ENCODE measurements at places on chromosomes 11 and 22.

GRCh38 chr11:22441831-22442230 is 103.7 kb downstream of the SLC17A6 start:
- DNase-seq: no peak

DNA sequence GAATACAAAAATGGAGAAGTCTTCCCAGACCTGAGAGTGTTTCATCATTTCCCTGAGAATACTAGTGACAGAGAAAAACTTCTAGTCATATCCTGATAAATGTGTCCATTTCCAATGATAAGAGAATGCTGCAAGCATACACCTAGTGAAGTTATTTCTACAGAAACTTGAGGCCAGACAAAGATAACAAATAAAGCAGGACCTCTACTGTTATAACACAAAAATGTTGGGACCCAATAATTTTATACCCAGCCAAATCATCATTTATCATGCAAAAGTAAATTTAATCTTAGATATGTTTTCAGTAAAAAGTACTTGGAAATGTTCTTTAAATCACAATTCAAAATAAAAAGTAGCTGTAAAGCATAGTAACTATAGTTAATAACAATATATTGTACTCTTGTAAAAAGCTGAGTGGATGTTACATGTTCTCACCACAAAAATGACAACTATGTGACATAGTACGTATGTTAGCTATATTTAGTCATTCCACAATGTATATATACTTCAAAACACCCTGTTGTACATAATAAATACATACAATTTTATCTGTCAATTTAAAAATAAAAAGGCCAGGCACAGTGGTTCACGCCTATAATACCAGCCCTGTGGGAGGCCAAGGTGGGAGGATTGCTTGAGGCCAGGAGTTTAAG is 12.6 kb downstream of the RRAS2 start:
- no peak for DNase-seq

DNA sequence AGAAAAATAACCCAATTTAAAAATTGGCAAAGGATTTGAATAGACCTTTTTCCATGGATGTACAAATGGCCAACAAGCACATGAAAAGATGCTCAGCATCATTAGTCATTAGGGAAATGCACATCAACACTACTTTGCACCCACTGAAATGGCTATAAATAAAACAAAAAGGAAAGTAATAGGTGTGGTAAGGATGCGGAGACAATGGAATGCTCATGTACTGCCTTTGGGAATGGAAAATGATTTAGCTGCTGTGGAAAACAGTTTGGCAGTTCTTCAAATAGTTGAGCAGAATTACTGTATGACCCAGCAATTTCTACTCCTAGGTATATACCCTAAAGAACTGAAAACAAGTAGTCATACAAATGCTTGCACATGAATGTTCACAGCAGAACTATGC is 37.4 kb downstream of the LARGE2 start:
- no peak for DNase-seq

- DNase-seq: no peak
These were observed 2.8 kb downstream of the PDXP start for GRCh38 chr22:37661160-37661924.

DNA sequence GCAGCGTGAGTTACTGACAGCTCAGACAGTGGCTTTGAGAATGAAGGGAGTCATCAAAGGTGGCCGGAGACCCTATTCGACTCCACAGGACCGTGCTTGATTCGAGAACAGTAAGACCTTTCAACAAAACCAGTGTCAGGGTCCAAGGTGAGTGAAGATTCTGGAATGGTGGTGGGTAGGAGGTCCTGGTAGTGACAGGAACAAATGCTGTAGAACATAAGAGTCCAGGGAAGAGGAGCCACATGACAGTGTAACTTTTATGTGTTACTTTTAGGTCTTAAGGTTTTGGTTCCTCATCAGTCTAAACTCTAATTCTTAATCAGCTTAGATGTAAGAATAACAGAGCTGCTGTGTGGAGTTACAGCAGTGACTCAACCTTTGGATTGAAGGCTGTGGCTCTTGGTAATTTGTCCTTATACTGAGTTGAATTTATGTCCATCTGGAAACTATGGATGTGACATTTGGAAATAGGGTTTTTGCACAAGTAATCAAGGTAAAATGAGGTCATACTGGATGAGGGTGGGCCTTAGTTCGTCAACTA is 1.8 kb downstream of the TBC1D22A start:
- no peak for DNase-seq

DNA sequence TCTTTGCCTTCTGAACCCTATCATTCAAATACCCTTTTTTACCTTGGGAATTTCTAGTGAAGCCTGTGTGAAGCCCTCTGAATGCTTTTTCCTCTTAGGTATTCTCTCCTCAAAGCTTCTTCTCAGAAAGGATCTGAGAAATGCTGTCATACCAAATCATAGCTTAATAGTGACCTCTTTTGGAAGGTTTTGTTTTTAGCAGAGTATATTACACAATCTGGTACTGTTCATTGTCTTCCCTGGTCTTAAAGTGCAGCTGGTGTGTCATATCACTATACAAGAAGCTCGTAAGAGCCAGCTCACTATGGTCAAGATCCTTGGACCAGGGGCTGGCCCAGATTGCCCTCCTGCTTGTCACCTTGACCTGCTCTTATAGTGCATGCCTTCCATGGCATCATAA is 204.4 kb upstream of the ANO5 start:
- no peak for DNase-seq

GRCh38 chr11:46237248-46238077 is 40.0 kb upstream of the CREB3L1 start:
- DNase-seq: peak; percentile 33

- DNase-seq: no peak
These were observed 14.5 kb downstream of the PCSK7 start for GRCh38 chr11:117217141-117218084.

GRCh38 chr22:50174382-50175190 is 4.1 kb downstream of the PANX2 start:
- no peak for DNase-seq

DNA sequence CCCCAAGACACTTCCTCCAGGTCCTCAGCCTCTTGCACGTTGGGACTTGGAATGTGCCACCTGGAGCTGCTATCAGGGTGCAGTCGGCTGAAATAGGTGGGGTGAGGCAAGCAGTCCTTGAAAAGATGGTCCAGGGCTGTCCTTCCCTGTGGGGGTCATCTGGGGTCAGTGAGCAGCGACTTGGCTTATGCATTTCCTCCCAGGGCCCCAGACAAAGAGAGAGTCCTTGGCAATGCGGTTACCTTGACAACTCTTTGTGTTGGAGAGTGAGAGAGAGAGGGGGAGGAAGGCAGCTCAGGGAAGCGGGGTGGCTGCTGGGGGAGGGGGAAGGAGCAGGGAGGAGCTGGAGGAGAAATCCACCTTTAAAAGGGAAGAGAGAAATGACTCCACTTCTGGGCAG is 93.8 kb downstream of the MIAT start:
- no peak for DNase-seq

- DNase-seq: no peak
These were observed 1.4 kb downstream of the CEP57 start for GRCh38 chr11:95791709-95792033.

- no peak for DNase-seq
These were observed 29.2 kb upstream of the PDE2A start for GRCh38 chr11:72703267-72704008.

- DNase-seq: no peak
These were observed 3.8 kb downstream of the ABCG4 start for GRCh38 chr11:119152604-119153003.

DNA sequence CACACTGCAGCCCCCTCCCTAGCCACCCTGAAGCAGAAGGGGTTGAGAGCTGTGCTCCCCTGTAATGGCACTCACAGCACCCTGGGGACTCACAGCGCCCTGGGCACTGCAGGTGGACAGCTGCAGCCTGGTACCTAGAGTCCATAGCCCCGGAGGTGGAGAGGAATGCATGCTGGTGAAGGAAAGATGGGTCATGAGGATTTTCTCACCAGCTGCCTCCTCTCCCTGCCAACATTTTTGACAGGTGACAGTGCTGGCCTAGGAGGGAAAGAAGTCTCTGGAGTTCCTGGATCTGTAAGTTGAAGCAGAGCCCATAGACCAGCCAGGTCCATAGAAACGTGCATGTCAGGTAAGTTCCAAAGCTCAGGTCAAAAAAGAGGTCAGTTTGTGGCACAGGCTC is 330.5 kb downstream of the TENM4 start:
- no peak for DNase-seq

GRCh38 chr11:118060081-118060661 is 16.7 kb upstream of the TMPRSS4 start:
- DNase-seq: no peak

DNA sequence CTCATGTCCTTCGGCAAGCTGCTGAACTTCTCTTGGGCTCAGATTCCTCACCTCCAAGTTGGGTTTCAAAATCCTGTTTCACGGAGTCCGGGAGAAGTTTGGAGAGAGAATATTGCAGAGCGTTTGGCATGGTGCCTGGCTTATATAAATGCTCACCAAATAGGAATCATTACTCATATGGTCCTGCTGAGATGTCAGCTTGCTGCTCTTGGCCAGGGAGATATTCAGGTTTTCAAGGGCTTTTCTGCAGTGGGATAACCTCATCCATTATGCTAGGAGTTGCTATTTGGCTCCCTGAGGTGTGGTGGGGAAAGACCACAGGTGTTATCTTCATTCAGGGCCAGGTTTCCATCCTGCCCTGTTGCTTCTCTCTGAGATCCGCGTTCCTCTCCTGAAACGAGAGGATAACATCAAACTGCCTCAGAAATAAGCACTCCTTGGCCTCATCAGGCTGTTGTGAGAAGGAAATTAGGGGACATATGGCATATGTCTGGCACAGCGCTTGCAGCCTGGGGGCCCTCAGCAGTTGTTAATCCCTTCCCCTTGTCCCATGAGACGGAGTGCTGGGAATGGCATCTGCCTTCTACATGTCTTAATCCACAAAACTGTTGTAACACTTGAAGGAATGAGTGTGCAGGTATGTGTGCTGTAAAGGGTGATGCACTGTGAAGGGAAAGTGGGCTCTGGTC is 29.9 kb upstream of the ACER3 start:
- no peak for DNase-seq

- DNase-seq: no peak
These were observed 213.1 kb downstream of the LRRC4C start for GRCh38 chr11:41246399-41246745.

DNA sequence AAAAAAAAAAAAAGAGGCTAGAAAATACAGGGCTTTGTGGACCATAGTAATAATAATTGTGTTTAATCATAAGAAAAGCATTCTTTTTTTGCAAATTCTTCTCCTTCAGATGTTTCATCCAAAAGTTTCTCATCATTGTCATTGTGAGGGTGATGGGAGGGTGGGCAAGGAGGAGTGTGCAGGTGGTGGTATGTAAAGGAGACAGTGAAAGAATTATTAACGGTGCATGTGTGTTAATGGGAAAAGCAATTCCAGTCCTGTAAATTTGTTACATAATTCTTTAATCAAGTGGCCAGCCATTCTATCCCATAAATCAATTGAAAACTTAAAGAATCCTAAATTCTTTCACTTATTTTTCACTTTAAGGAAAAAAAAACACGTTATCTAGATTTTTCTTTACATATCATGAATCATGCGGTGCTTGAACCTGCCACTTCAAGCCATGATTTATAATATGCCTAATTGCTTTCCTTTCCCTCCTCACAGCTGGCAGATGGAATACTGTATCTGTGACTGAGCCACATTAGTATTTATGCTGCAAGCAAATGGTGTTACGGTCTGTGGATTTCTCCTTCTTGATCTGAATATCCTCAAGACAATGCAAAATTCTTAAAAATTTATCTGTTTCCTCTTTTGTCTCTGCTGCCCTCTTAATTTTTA is 318.5 kb downstream of the JRKL start:
- no peak for DNase-seq

GRCh38 chr11:93689240-93689639 is 27.8 kb downstream of the CEP295 start:
- no peak for DNase-seq

- no peak for DNase-seq
These were observed 67.2 kb downstream of the C11orf91 start for GRCh38 chr11:33633251-33634003.

DNA sequence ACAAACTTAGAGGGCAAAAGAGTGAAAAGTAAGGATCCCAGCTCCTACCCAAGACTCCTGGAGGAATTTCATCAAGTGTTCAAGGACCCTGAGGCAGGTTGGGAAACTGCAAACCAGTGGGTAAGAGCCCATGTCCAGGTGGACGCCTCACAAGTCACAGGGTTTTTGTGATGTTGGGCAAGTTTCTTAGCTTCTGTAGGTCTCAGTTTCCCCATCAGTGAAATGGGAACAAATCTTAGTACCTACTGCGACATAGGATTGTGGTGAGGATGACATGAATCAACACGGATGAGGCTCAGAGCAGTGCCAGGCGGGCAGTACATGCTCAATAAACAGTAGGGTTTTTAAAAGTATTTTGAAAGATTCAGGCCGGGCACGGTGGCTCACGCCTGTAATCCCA is 17.3 kb upstream of the CDC42EP1 start:
- no peak for DNase-seq

DNA sequence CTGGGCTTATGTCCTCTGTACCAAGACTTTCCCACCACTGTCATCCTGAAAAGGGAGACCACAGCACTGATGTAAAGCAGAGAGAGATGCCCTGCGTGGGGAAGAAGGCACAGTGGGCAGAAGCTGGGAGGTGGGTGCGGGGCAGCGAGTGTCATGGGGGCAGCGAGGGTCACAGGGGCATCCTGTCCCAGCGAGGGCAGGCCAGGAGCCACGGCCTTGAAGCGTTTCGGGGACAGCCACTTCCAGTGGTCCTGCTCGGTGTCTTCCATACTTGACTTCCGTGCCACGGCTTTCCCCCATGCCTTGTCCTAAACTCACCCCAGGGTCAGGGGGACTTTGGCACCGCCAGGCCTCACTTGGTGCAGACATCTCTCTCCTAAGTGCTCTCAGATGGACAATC is 1121.3 kb downstream of the TBC1D22A start:
- no peak for DNase-seq

DNA sequence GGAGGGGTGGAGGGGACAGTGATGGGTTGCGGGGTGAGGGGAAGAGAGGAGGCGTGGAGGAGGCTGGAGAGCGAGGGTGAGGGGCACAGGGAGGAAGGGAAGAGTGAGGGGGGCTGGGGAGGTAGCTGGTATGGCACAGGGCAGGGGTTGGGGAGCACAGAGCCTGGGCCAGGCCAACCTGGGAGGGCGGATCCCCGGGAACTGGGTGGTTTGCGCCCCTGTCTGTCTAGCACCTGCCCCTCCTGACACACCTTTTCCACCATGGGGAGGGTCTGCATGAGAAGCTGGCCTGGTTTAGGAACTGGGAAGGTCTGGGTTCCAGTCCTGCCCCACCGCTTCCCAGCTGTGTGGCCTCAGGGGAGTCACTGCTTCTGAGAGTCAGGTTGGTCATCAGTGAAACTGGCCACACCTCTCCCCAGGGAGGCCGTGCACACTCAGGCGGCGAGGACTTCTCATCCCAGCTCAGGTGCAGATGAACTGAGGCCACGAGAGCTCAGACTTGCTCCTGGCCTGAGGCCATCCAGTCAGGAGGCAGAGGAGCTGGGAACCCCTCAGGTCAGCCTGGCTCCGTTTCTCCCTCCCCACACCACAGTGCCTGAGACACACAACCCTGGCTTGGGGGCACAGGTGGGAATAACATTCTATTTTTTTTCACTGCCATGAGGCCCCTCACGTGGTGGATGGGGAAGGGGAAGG is 95.6 kb downstream of the PHF21B start:
- DNase-seq: no peak

Data from T-helper 1 cell (primary cell).